ENCODE measurements at places on chromosomes 5 and 9.

- no peak for DNase-seq
Observed at GRCh38 chr9:79129865-79130480, 441.8 kb upstream of the TLE4 start.

DNA sequence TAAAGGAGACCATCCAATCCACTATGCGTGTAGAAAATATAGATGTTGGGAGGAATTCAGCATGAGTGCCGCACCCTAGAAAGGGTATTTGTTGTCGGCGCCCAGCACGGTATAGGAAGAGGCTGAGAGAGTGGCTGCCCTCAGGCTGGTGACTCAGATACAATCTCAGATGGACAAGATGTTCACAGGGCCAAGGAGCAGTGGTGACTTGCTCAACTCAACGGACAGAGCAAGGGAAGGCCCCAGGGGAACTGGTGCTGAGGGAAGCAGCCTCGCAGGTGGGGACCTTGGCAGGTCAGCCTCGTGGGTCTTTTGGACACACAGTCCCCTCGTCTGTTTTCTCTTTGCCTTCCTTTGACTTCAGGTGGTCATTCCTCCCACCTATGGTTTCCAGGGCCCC, 28.0 kb upstream of the IRX2 start:
- no peak for DNase-seq

DNA sequence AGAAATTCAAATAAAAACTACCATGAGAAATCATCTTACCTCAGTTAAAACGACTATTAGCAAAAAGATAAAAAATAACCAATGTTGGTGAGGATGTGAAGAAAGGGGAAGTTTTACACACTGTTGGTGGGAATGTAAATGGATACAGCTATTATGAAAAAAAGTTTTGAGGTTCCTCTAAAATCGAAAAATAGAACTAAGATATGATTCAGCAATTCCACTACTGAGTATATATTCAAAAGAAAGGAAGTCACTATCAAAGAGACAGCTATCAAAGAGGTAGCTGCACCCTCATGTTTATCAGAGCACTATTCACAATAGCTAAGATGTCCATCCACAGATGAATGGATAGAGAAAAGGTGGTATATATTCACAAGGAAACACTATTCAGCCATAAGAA, 1888.4 kb downstream of the MAT2B start:
- no peak for DNase-seq

GRCh38 chr9:128470560-128470959, 14.8 kb downstream of the ODF2 start:
- no peak for DNase-seq

DNA sequence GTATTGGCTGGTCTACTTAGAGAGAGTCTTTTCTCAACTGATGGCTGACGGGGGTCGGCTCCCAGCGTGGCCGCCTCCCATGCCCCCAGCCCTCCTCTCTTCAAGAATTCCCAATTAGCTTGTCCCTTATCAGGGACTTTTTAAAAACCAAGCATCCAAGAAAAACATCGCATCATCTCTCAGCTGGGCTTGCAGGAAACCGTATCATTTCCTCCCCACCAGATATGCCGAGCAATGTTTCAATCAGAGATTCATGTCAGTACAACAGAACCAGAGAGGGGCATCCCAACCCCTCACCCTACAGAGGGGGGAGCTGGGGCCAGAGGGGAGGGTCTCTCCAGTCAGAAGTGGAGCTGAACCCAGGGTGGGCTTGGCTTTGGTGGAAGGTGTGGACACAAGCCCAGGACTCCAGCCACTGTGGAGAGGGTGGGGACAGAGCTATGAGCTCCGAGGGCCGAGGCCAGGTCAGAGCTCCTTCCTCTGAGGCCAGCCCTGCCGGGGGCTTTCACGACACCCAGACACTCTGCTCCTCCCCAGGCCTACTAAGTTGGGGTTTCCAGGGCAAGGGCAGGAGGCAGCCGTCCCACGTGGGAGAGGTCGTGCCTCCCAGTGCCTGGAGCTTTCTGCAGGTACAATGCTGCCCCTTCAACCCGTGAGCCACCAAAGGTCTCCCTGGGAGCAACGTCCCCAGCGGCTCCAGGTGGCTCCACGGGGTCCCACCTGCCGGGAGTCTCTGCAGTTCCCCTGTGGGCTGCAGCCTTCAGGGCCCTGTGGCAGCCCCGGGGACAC, 39.0 kb upstream of the TMEM250 start:
- DNase-seq = no peak

- no peak for DNase-seq
Observed at GRCh38 chr9:95516734-95517558, at the start of gene PTCH1. Gene PTCH1 (minus strand): TSS chr9:95516971.

DNA sequence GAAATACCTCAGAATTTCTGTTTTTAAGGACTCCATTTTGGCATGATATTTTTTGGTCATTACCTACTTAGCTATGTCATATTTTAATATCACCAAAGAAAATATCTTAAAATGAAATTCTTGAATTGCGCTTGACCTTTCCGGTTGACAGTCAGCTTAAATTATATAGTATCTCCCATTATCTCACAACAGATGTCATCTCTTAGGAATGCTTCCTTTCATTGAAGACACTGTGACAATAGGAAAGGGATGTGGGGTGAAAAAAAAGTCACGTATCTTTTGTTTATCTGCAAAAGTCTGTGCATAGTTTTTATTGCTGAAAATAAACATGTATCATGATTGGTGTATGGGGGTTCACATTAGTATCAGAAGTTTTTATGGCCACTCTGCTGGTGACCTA, 105.8 kb downstream of the INVS start:
- no peak for DNase-seq

- no peak for DNase-seq
Observed at GRCh38 chr9:76107482-76107881, 217.0 kb downstream of the PCSK5 start.

DNA sequence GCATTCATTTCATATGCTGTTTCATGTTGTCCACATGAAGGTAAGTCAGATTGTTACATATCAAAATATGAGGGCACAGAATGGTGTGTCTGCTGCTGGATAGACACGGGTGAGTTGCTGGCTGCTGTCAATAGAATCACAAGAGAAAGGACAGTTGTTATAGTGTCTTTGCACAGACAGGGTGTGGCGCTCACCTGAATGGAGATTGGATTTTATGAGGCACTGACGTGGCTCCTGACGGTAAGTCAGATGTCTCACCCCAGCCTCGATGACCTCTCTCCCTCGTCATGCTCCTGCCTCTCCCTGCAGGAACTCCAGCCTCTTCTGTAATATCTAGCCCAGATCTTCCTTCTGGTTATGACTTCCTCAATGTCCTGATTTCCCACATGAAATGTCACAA, 75.4 kb upstream of the SELENOP start:
- no peak for DNase-seq

DNA sequence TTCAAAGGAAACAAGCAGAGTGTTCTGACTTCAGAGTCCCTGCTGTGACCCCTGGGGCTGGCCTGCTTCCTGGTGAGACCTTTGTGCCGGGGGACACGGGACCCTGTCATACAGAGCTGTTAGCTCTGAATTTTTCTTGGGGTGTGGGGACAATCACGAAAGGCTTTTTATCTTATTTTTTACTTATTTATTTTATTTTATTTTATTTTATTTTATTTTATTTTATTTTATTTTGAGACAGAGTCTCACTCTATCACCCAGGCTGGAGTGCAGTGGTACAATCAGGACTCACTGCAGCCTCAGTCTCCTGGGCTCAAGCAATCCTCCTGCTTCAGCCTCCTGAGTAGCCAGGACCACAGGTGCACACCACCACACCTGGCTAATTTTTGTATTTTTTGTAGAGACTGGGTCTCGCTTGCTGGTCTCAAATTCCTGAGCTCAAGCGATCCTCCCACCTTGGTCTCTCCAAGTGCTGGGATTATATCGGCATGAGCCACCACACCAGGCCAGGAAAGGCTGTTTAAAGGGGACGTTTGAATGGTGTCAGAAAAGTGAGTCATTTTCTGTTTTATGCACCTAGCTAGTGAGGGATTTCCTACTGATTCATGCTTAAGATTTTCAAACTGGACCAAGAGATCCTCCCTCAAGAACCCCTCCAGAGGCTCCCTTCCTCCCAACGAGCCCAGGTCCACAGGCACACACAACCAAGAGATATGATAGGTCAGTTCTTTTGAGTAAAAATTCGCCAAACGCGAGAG, 75.7 kb downstream of the OLFM1 start:
- no peak for DNase-seq

GRCh38 chr5:113520429-113520828, 6.9 kb downstream of the YTHDC2 start:
- no peak for DNase-seq

- DNase-seq = no peak
Observed at GRCh38 chr9:106583751-106584150, 279.2 kb upstream of the ZNF462 start.

DNA sequence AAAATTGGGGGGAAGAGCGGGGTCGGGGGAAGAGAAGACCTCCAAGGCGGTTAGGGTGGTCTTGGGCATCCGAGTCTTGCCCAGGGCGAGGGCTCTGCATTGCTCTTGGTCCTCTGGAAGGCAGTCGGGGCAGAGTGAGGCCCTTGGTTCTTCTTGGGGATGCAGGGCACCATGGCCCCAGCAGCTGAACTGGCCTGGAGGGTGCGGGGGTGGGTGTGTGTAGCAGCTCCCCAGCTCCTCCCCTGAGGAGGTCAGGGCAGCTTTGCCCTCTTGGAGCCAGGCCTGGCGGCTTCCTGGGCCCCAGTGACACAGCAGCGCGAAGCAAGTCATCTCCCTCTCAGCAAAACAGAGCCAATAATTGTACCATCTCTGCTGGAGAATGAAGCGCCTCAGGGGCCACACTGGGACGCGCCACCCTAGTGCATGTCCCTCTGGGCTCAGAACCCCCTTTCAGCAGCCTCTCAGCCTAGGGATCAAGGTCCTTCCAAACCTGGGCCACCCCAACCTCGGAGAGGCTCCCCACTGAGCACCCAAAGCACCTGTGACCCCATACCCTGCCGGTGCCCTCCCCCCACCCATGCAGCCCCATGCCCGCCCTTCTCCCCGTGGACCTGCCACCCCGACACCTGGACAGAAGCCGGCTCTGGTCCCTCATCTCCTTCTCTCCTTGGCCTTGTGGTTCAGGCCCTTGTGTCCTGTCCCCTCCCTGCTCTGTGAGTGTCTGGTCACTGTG, 10.4 kb upstream of the RXRA start:
- DNase-seq = no peak

DNA sequence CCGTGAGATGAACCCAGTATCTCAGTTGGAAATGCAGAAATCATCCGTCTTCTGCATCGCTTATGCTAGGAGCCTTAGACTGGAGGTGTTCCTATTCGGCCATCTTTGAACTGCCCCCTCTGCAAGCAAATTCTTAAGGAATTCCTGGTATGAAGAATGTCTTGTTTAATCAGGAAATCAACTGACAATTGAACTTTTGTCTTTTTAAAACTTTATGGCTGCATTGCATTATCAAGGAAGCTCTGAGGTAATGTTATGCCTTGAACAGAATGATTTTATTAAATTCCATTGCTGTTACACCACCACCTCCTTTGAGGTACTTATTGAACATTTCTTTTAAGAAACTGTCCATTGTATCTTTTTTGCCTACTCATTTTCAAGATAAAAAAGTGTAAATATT, 1915.7 kb upstream of the CDH9 start:
- no peak for DNase-seq

DNA sequence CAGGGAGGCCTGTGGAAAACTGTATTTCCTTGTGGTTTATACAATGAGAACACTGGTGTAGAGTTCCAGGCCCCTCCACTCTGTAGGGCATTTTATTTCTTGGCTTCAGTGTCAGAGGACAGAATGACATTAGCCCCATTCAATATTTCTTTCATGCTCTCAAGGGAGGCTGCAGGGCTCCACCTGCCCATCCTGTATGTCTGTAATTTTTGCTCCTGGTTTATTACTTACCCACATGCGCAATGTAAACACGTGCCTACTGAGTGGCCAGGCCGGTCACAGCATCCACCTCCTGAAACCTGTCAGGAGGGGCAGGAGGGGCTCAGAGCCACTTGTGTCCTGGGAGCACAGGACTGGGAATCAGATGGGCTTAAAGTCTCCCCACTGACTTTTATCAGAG, 82.4 kb downstream of the GADD45G start:
- DNase-seq = no peak

DNA sequence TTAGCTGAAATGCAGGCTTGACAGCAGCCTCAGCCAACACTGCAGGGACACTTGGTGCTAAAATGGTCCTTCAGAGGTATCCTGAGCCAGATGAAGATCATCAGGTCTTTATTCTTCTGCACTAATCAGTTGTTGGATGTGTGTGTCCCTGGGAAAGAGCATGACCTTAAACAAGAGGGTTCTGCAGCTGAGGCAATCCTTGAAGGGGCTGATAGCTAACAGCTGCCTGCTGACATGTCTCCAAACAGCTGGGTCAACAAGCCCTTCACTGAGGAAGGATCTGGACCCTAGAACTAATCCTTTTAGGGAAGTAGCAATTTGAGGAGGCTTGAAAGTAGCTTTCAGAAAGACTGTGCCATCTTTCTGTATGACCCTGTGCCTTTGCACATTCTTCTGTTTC, 376.3 kb upstream of the ACTBL2 start:
- no peak for DNase-seq

DNA sequence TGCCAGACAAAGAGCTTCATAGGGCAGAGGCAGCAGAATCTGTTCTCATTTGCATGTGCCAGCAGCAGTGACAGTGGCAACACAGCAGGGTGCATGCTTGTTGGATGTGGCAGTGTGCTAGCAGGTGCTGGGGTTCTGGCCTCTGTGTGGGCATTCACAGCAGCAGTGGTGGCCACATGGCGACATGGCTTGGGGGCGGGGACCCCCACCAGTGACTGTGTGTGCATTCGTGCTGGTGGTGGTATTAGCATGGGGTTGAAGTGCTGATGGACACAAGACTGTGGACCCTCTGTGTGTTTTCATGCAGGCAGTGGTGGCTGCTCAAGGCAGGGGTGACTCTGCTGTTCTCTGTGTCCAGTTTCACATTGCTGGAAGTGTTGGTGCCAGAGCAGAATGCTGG, 183.2 kb upstream of the PDE4D start:
- no peak for DNase-seq

GRCh38 chr5:44774279-44774880, 34.4 kb upstream of the MRPS30 start:
- DNase-seq = no peak

DNA sequence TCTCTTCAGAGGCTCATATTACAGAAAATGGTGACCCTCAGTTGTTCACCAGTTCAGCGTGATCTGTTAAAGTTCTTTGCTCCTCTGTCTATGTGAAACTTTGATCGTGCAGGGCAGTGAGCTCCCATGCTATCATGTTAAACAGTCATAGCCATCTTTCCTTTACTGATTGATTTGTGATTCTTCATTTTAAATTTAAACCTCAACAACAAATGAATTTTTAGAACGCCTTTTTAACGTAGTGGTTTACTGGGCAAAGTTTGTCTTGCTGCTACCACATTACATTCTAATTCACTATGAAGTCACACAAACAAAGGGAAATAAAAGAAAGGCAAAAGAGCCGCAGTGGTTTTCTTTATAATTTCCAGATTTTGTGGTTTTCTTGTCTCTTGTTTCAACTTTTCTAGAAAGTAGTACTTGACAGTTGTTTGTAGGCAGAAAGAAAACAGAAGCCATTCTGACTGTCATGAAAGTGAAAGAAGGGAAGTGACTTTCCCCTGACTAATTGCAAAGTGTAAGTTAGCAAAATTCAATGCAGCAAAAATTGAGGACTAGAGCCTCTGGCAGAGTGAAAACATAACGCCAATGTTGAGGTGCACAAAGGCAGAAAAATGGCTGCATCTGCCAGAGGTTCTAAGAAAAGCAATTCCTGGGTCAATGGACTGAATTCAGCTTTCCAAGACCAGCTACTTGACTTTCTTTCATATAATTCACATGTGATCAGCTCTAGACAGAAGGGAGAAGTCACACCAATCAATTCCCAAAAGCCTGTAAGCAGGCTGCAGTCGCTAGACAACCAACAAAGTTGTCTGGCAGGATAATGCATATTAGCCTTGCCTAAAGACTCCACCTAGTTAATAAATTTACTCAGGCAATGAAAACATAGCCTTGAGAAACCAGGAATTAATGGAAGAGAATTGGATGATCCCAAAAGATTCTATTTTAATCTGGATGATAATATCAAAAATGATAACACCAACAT, 7.1 kb upstream of the IFNA6 start:
- DNase-seq = no peak
